ENCODE measurements at places on chromosomes 2 and 18. TPM values are rescaled to one million over a fixed set of nuclear protein-coding genes. Genes with fewer than 3 reads are reported as not detected.
A peak's percentile ranks its signal among the peaks of the same experiment; 100 is the strongest.

DNA sequence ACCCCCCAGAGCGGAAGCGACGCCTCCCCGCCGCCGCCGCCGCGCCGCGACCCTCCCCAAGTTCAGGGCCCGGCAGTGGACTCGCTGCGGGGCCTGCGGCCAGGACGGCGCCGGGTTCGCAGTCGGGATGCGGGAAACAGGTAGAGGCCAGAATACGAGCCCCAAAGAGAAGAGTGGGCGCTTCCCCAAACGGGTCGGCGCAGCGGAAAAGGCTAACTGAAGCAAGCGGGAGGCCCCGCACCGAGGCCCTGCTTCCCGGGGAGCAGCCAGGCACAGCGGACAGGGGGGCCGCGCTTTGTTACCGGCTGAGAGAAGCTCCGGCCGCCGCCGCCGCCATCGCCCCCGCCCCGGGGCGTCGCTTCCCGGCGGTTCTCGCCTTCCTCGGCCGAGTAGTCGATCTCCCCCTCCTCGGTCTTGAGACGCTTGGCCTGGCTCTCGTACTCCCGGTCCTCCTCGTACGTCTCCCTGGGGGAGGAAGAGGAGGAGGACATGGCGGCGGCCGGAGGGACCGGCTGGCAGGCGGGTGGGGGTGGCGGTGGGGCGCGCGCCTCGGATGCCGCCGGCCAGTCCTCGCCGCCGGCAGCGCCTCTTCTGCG is 494 bp downstream of the HNRNPLL start:
- DNase-seq: no peak

DNA sequence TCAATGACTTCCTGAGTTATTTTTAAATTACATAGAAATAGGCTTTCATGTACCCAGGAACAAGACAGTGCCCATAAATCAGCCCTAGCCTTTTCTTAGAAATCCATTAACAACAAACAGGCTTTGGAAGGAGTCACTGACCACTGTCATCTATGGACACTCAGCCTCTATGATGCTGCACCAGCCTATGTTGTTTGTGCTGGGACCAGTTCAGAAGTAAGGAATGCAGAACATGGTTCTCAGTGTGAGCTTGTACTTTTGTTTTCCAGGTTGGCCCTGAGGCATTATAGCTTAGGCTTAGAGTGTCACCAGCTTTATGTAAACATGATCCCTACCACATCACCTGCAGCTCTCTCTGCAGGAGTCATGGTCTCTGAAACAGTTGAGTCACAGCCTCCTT is 335.7 kb upstream of the CDH7 start:
- DNase-seq: peak; percentile 42

DNA sequence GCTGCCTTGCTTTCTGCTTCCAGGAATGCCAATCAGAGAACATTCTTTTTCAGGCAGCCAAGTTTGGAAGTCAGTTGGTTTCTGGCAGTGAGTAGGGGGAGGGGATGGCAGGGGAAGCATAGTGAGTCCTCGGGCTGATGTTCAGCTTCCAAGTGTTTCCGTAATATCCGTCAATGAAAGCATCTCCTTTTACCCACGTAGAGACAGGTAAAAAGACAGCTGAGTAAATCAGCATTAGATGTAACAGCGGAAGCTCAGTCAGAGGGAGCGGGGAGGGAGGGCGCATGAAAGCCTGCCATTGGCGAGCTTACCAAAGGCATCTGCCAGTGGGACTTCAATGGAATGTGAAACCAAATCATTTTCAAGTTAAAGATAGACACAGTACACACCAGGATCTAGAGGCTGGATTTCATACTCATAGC is 117.1 kb upstream of the DTNA start:
- peak; percentile 35 for DNase-seq

GRCh38 chr2:54673501-54673998 is 49.9 kb upstream of the EML6 start:
- no peak for DNase-seq

- DNase-seq: no peak
Measured at GRCh38 chr2:212941361-212941760, 210.1 kb downstream of the IKZF2 start.

The CFAP53 gene
- 0.33 TPM for total RNA-seq

The CD8B2 gene
- not detected for total RNA-seq

DNA sequence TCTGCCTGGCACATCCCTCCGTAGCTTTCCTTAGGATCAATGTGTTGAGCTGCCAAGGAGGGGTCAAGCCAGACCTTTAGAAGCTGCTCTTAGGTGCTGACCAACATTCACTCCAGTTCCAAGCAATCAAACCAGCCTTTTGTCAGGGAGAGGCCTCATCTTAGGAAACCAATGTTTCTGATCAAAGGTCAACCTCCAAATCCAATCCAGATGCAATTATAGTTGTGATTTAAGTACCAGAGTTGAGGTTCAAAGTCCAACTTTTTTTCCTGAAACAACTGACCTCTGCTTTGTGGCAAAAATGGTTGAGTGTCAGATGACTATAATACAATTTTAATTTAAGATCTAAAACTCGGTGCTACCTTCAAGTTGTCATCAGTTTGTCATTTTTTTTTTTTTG is 303.4 kb downstream of the ALK start:
- DNase-seq: no peak

The IL36B gene
- not detected for total RNA-seq

GRCh38 chr2:109131777-109132176 is 2.8 kb downstream of the SH3RF3 start:
- DNase-seq: no peak

DNA sequence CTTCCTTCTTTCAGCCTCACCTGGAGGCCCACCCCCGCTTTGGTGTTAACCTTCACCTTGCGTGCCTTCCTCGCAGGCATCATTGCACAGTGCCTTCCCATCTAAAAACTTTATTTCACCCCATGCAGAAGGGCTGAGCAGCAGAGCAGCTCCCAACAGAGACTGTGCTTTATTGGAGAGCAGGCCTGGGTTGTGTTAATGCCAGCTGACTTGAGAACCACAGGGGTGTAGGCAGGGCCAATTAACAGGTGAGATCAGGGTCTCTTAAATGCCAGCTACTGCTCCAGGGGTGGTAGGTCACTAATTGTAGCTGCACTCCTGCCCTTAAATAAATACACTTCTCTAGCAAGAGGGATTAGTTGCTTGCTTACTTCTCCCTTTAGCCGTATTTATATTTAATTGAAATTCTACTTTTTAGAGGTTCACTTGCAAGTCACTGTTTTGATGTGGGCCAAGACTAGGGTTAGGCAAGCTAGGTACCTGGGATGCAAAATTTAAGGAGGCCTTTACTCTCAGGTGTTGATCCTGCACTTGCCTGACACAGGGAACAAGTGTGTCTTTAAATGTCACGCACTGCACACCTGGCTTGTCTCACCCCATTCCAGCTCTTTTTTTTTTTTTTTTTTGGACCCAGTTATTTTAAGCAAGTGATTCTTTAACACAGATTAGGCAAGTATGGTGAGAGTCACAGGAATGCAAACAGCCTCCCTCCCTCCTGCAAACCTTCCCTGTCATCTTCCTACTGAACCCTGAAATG is 54.5 kb downstream of the LYPD1 start:
- no peak for DNase-seq

GRCh38 chr2:134154246-134154645 is 99.6 kb upstream of the MGAT5 start:
- DNase-seq: no peak

- DNase-seq: no peak
Measured at GRCh38 chr2:111068435-111069058, 52.2 kb upstream of the BCL2L11 start.

DNA sequence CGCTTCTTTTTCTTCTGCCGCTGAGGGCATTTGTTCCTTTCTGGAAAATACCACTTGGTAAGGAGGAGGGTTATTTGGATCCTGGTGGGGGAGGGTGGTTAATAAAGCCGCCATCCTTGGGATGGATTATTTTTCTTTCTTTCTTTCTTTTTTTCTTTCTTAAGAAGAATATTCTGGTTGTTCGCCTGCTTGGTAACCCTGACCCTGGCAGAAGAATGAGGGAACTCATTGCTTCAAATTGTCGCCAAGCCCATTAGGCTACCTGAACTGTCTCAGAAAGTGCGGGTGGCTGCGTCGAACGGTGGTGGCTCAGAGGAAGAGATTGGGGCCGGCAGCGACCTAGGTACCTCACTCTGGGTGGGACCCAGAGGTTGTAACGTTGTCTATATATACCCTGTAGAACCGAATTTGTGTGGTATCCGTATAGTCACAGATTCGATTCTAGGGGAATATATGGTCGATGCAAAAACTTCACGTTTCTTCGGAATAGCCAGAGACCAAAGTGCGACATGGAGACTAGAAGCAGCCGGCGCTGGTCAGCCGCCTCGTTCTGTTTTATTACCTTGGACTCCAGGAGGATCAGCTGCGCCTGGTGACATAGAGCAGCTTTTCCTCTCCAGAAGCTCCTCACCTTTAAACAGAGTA is 1.3 kb upstream of the HOXD4 start:
- DNase-seq: no peak

DNA sequence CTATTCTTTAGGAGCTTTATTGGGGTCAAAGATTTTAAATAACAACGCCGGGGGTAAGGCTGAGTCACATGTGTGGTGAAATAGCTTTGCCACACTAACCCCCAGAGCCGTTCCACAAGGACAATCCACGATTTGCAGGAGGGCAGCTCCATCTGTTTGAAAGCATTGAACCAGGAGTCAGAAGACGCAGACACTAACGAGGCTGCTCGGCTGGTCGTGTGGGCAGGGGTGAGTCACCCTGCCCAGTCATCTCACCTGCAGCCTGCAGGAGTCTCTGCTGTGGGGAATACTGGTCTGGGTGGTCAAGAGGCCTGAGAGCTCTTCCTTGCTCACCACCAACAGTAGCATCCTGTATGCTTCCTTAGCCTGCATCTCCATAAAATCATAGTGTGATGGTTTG is 149.2 kb upstream of the NCK2 start:
- peak; percentile 89 for DNase-seq

DNA sequence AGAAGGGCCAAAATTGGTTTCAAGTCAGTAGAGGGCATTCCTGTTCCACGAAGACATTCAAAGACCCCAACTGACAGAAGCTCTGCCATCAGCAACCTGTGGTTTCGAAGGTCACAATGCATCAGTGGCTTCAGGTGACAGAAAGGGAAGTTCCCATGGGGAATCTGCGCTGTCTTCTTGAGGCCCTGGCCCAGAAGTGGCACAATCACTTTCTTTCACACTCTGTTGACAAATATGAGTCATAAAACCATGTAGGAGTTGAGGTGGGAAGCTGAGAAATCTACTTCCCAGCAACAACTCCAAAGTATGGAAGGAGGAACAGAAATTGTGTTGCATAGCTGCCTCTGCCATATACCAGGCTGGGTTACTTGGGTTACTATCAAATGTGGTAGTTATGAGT is 621.1 kb upstream of the FANCL start:
- DNase-seq: no peak

The DNER gene
- 42.9 TPM for total RNA-seq

GRCh38 chr2:217988840-217989204 is 14.0 kb downstream of the TNS1 start:
- DNase-seq: no peak

- peak; percentile 53 for DNase-seq
Measured at GRCh38 chr18:62715759-62716615, 646 bp downstream of the PHLPP1 start.
